Activated CD8-positive, alpha-beta memory T cell treated with anti-CD3 and anti-CD28 coated beads, Interleukin-2, amount 50 U/mL, for 48 hours (primary cell): ENCODE measurements at places on chromosomes 1 and 21.

DNA sequence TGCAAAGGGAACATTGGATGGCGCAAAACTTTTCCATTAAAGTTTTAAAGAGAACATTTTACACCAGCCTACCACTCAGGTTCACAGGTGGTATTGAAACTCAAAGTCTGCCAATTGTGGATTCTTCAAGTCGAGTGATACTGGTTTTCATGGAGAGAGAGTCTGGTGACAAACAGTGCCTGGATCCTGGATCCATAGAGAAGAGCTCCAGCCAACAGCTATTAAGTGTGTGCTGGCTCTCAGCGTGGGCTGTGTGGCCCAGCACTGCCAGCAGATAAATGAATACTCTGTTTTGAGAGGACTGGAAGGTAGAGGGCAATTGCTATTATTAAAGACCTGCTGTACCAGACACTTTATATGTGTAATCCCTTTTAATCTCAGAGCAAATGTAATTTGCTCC lies 118.9 kb upstream of the SYT6 start:
- no peak for DNase-seq

DNA sequence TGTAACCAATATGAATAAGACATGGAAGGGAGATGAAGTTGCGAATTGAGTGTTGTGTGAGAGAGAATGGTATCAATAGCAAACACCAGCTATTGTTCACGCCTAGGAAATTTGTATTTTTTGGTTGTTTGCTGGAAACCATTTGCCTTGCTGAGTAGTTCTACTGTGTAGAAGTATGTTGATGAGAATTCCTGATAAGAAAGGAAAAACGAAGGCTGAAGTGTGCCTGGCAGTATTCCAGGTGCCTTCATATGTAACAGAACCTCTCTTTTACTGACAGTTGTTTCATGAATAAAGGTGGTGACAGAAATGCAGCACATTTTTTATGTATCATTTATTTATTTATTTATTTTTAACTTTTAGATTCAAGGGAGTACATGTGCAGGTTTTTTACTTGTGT lies 79.5 kb downstream of the SDCCAG8 start:
- no peak for DNase-seq

DNA sequence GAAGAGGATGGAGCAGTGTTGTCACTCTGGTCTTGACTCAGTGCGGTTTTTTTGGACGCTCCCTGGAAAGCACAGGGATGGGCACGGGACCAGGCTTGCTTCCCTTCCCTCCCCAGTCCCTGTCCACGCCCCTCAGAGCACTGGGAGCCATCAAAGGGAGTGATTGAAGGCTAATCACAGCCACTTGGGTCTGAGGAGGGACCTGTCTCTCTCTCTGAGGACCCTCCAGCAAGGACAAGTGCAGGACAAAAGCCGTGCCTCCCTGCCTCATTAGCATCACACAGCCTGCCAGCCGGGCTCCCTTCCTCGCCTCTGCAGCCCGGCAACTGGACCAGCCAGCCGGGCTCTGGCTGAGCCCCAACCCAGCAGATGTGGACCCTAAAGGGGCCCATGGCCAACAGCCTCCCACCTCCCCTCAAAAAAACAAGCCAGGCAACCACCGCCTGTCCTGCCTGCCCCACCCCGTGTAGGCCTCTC lies 18.6 kb upstream of the PDZK1IP1 start:
- no peak for DNase-seq

- DNase-seq, result no peak
Measured at GRCh38 chr1:20109223-20109856, 10.0 kb downstream of the PLA2G2D start.

- no peak for DNase-seq
Measured at GRCh38 chr1:7223334-7224080, 438.3 kb downstream of the CAMTA1 start.

DNA sequence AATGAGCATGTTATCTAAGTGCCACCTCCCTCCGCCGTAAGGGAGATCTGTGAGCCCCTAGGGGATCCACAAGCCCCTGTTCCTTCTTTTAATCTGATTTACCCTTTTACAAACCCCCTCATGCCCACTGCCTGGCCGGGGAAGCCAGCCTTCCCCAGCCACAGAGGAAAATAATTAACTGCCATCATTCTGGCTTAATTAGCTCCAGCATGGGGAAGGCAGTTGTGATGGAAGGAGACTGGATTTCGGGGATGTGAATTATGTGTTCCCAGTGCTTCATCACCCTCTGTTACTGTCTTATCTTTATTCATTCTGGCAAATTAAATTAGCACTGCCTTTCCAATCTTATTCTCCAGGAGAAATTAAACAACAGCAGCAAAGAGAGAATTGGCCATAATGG lies 135.8 kb downstream of the PTPRU start:
- DNase-seq, result no peak

GRCh38 chr1:156582388-156583017 lies 3.0 kb downstream of the TTC24 start:
- peak; percentile 67 for DNase-seq

- no peak for DNase-seq
Measured at GRCh38 chr1:223297800-223298199, 66.2 kb downstream of the SUSD4 start.

DNA sequence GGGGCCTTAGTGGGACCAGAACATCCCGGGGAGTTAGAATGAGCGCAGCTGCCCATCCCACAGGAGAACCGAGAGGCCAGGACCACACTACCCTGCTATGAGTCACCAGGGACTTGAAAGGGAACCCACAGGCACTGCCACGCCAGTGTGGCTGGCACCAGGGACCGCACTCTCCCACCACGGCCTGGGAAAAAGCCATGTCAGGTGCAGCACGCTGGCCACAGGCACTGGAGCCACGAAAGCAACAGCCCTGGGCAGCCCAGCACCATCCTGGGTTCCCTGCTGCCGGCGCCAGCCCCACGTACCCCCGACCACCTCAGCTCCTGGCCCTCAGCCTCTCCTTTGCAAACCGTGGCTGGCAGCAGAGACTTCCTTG lies 14.1 kb upstream of the TMEM240 start:
- DNase-seq, result no peak

- DNase-seq, result no peak
Measured at GRCh38 chr1:169711469-169712308, at the start of gene SELL. TSS of gene SELL (minus strand) at chr1:169711620. CDS start at chr1:169711498, 122 bp downstream.

- no peak for DNase-seq
Measured at GRCh38 chr1:29269382-29269781, 33.1 kb downstream of the PTPRU start.

DNA sequence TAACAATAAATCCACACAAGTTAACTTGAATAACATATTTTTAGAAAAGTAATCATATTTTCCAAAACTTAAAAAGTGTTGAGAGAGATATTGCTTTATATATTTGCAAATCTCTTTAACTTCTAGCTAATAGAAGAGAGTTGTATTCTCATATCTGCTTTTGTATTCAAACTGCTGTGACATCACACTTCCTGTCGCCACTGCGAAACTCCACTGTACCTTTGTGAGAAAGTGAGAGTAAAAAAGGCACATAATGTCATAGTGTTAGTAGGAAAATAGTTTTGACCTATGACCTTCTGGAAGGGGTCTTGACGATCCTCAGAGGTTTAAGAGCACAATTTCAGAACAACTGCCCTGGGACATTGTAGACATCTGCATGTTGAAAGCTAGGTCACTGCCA lies 21.6 kb downstream of the AK5 start:
- DNase-seq, result no peak

DNA sequence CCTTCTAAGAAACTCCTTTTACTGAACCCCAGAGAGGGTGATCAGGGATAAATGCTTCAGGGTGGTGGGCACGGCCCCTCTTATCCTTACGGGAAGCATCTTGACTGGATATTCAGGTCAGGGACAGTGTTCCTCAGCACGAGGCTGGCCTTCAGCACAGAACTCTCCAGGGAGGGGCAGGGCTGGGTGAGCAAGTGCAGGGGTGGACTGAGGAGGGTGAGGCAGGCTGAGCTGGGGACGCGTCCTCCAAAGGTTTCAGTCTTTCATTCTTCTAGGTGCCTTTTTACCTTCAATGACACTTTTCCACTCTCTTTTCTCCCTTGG lies 52.3 kb downstream of the RASSF5 start:
- DNase-seq, result no peak

DNA sequence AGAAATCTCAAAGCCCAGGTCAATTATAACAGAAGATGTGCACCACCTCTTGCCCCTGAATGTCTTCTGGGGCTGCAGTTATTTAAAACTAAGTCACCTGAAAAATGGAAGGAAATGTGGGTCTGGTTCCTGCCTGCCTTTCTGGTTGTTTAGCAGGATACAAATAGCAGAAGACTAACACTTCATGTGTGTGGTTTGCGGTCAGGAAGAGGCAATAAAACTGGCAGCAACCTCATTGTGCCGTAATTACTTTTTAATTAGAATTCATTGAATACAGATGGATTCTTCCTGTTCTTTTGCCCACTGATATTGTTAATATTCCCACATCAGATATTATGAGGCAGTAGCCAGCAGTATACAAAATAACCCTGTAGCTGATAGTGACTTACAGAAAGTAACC lies 345.7 kb downstream of the ZNF326 start:
- no peak for DNase-seq

DNA sequence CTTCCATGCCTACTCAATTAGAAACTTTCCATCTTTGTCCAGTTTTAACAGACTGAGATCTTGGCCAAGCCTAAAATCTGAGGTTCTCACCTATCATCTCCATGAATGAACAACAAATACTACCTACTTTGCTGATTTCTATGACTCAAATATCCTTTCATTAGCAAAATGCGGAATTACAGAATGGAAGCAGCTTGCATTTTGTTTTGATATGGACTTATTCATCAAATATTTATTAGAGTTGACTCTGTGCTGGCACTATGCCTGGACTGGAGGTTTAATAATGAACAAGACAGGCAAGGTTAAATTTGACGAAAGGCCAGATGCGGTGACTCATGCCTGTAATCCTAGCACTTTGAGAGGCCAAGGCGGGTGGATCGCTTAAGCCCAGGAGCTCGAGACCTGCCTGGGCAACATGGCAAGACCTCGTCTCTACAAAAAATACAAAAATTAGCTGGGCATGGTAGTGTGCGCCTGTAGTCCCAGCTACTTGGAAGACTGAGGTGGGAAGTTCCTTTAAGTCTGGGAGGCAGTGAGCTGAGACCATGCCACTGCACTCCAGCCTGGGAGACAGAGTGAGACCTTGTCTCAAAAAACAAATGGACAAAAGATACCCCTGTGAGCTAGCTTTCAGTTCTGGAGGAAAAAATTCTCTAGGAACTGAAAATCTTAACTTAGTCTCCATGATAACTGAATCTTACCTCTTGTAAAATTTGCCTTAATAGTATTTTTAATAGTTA lies 29.4 kb upstream of the SOD1 start:
- no peak for DNase-seq

GRCh38 chr1:52305417-52306226 lies 60.4 kb downstream of the CC2D1B start:
- no peak for DNase-seq

DNA sequence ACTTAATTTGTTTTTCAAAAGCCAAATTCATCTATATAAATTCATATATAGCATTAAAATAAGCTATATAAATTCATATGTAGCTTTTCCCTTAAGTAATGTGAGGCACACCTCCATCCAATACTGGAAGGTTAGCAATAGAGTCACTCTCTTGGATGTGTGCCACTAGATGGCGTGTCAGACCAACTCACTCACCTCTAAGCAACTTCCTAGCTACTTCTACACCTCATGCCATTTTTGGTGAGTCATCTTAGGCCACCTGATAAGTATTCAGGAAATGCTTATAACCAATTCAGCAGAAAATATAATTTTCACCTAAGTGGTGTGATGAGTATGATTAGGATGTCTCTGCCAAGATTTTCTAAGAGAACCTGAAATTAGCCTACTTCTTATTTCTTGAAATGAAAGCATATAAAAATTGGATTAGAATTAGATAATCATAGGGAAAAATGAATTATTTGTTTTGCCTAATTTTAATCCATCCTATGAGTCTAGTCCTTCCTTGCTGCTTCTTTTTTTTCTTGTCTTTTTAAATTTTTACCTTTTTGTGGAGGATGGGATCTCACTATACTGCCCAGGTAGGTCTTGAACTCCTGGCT lies 34.4 kb upstream of the TADA1 start:
- peak; percentile 63 for DNase-seq

- no peak for DNase-seq
Measured at GRCh38 chr1:8747879-8748825, 69.3 kb downstream of the RERE start.
